ENCODE measurements at places on chromosomes 4 and X.

- DNase-seq: peak; percentile 92
Observed at GRCh38 chrX:120560842-120561633, at the start of gene CUL4B. Gene CUL4B, minus strand, starts transcription at chrX:120560962. Its CDS starts 324 bp downstream, at chrX:120560638.

DNA sequence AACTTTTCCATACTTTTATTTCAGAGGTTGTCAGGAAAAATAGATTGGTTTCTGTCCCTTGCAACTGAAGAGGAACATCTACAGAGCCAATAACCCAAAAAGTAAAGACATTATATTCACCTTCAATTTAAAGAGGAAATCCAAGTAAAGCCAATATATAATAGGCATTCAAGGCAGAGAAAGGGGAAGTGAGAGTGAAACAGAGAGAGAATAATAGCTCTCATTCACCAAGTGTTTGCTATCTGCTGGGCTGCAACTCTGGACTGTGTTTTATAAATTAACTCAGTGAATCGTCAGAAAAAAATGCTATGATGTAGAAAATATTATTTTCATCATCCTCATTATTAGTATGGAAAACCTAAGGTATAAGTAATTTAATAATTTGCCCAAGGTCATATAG lies 448.5 kb downstream of the TRAM1L1 start:
- no peak for DNase-seq

GRCh38 chr4:127809173-127809800 lies 27.2 kb downstream of the HSPA4L start:
- DNase-seq: peak; percentile 1

GRCh38 chr4:129377131-129377845 lies 281.3 kb downstream of the C4orf33 start:
- DNase-seq: no peak

GRCh38 chrX:150694738-150695410 lies 1.7 kb downstream of the MTMR1 start:
- DNase-seq: peak; percentile 15

DNA sequence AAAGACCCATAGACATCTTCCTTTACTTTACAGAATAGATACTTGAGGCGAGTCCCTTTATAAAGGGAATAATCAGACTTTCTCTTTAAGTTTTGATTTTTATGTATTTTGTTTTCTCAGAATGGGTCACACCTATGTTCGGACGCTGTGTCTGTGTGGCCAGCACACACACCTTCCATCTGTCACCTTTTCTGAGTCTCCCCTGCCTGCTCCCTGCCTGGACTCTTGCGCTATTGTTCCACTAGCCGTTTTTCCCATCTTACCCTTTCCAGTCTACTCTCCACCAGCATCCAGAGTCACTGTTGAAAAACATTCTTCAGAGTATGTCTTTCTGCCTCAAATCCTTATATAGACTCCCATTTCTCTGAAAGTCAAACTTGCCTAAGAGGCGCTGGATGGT lies 236.1 kb downstream of the MAML3 start:
- no peak for DNase-seq

GRCh38 chr4:122882857-122883735 lies 39.3 kb downstream of the NUDT6 start:
- DNase-seq: no peak

- no peak for DNase-seq
Observed at GRCh38 chr4:139940600-139940999, 213.4 kb downstream of the MAML3 start.

DNA sequence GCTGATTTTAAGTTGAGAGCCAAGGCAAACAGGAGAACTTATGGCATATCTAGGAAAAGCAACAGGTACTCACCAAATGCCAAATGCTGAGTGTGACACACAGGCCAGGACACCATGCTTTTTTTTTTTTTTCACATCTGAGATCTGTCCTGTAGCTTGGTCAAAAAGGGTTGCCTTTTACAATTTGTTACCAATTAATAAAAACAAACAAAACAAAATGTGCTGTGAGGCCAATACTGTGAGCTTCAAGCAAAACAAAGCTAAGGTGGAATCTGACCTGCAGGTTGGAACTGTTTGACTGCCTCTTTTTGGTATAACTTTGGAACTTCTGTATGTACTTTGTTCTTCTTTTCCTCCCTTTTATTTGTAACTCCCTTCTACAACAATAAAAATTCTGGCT lies 548.5 kb upstream of the IGFBP7 start:
- DNase-seq: no peak

DNA sequence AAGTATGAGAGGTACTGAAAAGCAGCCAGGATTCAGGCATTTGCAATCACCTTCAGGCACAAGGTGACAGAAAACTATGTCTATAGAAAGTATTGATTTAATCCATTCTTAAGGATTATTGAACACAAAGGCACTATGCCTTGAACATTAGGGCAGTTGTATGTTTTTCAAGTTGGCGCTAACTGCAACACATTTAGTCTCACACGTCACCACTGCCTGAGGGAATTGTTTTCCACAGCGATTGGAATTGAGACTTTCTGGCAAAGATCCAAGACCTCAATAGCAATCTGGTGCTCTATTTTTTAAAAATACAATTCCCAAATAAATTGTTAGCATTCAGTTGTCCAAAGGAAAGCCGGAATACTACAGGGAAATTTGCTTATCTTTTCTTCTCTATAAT lies 52.7 kb upstream of the FTHL17 start:
- DNase-seq: no peak

DNA sequence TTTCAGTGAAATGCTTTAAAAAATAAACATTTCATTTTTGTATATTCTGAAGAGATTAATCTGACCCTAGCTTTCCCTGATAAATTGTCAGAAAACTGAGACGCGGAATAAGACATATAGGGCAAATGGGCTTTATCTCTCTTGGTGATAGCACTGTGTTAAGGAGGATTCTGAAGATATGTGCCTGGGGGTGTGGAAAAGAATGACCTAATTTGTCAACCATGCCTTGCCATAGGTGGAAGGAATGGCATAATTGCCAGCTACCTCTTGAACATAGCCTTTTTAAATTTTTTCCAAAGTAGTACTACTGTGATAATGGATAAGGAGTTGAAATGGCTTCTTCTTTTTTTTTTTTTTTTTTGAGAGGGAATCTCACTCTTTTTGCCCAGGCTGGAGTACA lies 11.7 kb downstream of the JADE1 start:
- DNase-seq: no peak

DNA sequence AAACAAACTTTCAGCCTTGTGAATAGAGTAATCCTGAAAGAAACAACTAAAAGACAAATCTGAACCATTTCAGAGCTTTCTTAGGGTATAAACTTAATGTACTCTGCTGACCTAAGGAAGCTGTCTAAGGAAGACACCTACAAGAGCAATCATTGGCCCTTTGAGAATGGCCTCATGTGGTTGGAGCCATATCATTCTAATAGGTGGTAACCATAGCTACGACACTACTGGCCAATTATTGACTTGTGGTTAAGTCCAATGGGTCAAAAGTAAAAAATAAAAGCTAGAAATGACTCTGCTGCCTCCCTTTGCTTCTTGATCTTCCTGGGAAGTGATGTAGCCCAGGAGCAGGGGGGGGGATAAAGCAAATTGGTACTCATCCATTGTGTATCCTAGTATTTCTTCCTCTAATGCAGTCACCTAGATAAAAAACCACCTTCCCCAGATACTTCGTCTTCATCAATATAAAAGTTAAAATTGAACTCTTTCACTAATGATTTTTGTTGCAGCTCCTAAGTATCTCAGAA lies 547.0 kb downstream of the ARAP2 start:
- DNase-seq: no peak

DNA sequence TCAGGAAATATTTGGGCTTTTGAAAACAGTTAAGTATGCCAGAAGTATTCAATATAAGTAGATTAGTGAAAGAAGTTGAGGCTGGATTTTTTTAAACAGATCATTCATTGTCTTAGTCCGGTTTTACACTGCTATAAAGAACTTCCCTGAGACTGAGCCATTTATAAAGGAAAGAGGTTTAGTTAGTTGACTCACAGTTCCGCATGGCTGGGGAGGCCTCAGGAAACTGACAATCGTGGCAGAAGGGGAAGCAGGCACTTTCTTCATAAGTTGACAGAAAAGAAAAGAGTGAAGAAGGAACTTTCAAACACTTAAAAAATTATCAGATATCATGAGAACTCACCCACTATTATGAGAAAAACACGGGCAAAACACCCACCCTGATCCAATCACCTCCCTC lies 31.1 kb upstream of the CYLC1 start:
- DNase-seq: no peak

DNA sequence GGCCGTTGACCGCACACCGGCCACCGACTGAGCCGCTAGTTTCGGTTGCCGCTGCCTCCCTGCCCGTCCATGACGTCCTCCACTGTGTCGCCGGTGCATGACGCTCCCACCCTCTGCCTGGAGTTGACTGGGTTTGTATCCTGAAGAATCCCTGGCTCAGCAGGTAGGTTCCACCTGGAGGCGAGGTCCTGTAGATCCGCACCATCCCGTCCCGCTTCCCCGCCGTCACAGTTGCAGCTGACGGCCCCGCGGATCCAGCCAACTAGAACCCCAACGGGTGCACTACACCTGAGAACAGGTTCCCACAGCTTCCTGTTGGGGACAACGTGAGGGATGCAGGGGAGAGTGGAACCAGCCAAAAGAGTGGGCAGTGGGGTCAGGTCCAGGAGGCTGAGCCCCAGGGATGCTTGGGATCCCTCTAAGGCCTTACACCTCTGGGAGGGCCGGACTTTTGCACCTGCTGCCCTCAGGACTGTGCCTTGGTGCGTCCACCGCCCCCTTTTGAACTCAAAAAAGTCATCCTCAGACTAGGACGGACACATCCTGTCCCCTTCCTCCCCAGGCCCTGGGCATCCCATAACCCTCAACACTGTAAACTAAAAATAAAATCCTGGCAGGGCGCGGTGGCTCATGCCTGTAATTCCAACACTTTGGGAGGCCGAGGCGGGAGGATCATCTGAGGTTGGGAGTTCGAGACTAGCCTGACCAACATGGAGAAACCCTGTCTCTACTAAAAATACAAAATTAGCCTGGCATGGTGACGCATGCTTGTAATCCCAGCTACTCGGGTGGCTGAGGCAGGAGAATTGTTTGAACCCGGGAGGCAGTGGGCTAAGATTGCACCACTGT lies 1.1 kb upstream of the SLBP start:
- no peak for DNase-seq

- DNase-seq: peak; percentile 86
Observed at GRCh38 chr4:76758290-76758882, 139.6 kb downstream of the SOWAHB start.

DNA sequence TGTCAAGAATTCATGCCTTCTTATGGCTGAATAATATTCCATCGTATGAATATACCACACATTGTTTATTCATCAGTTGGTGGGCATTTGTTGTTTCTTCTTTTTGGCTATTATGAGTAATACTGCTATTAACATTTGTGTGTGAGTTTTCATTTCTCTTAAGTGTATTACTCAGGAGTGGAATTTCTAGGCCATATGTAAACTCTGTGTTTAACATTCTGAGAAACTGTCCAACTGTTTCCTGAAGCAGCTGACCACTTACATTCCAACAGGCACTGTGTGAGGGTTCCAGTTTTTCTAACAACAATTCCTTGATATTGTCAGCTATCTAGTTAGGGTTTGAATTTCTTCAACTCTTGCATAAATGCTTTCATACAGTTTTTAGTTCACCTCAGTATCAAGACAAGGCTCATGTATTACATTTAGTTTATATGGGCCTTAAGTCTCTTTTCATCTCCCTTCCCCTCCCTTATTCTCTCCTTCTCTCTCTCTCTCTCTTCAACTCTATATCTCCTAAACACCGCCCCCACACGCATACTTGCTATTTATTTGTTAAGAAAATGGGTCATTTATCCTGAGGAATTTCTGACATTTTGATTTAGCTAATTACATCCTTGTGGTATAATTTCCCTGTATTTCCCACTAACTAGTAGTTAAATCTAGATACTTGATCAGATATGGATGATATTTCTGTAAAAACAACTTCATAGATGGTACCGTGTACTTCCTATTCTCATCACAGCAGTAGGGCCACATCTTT lies 77.4 kb downstream of the WDR19 start:
- DNase-seq: peak; percentile 76

- DNase-seq: no peak
Observed at GRCh38 chrX:109952985-109953905, 49.7 kb upstream of the TMEM164 start.

DNA sequence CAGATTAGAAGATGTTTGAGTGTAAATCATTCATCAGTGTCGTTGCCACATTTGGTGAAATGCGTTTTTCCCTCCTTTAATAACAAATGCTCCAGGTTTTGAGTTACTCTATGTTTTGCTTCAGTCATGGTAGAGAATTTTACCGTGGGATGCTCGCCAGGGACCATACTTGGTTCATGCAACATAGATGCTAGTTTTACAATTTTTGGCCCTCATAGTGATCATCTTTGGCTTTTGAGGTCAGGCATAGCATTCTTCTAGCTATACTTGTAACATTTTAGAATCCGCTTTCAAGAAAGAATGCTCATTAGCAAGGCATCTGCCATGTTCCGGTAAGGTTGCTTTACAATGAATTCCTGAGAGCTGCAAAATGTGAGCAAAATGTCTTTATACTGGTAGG lies 147.2 kb downstream of the SPCS3 start:
- DNase-seq: no peak

GRCh38 chr4:159145992-159146330 lies 43.1 kb downstream of the RAPGEF2 start:
- peak; percentile 44 for DNase-seq

DNA sequence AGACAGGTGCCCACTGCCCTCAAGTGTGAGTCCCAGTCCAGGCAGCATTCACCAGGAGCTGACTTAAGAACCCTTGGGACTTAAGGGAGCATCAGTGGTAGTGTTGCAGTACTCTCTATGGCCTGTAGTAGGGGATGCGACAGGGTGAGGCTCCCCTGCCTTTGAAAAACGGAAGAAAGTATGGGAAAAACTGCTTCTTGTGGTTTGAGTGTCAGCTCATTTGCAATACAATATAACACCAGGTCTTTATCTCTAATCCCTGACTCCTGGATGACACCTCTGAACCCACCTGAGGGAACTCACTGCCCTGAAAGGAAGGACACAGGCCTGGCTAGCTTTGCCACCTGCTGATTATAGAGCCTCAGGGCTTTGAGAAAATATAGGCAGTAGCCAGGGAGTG lies 176.0 kb downstream of the SMARCA1 start:
- DNase-seq: peak; percentile 1

- DNase-seq: peak; percentile 16
Observed at GRCh38 chr4:165208741-165209388, 1.5 kb downstream of the KLHL2 start.

DNA sequence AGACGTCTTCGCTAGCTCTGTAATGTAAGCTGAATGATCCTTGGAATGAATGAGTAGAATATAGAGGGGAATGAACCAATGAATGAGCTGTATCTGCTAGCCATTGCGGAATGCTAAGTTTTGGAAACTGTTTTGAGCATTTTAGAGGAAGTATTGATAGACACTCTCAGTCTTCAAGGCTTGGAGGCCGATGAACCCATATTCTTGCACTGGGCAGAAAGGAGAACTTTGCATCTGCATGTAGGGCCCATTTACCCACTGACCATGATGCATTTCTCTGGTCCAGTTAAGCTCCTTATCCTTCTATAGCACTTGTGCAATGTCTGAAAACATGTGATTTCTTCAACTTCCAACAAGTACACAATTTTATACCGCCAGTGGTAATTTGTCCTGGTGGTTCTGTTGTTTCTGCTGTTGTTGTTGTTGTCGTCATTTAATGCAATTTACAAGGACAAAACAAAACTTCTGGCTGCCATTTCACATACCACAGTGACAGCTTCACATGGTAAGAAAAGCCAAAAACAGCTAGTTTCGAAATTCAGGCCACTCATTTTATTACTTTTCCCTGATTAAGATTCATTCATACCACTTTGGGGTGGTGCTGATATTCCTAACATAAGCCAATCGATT lies 85.0 kb upstream of the MTM1 start:
- DNase-seq: no peak

- no peak for DNase-seq
Observed at GRCh38 chr4:73303711-73304110, 45.1 kb upstream of the ANKRD17 start.
